ENCODE measurements at places on chromosomes 7 and 10.

DNA sequence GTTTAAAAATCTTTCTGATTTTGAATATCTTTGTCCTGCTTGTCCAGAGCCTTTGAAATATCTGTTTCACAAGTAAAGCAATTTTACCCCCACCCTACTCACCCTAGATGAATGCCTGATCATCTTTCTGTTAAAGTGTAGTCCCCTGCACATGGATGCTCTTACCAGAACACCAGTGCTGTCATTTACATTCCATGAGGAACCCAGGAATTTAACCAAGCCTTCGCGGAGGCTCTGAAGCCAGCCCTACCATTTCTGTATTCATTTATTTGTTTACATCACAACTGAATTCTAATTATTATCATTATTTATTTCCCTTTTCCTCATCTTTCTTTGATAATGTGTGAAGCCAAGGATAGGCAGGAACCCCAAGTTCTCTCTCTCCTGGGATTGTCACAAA, 167.8 kb upstream of the MYO3A start:
- DNase-seq = peak; percentile 45

- no peak for DNase-seq
Measured at GRCh38 chr10:5493691-5494090, 5.7 kb downstream of the CALML5 start.

GRCh38 chr7:69696054-69696591, 97.8 kb downstream of the AUTS2 start:
- peak; percentile 77 for DNase-seq

- DNase-seq = peak; percentile 93
Measured at GRCh38 chr7:73831834-73832651, 1.2 kb downstream of the CLDN4 start.

GRCh38 chr7:98470485-98471240, 69.8 kb upstream of the BAIAP2L1 start:
- DNase-seq = peak; percentile 86

- no peak for DNase-seq
Measured at GRCh38 chr7:147670759-147671158, 919.8 kb upstream of the C7orf33 start.

DNA sequence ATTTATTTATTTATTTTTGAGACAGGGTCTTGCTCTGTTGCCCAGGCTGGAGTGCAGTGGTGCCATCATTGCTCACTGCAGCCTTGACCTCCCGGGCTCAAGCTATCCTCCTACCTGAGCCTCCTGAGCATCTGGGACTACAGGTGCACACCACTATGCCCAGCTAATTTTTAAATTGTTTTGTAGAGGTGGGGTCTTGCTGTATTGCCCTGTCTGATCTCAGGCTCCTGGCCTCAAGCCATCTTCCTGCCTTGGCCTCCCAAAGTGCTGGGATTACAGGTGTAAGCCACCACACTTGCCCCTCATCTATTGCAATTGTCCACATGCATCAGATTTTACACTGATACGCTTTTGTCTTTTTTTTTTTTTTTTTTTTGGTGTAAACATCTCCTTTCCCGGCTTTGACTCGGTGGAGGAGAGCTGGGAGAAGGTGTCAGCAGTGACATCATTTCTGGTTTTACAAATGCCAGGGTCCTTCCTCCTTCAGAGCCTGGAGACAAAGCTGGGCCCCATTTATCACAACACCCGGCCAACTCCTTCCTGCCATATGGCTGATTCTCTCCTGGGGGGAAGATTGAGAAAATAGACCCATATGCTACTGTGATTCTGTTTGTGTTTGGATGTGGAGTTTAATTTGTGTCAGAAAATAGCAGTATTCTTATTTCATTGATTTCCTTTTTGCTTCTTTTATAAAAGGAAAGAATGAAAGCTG, 61.3 kb downstream of the GALNT17 start:
- DNase-seq = peak; percentile 30

- peak; percentile 76 for DNase-seq
Measured at GRCh38 chr10:121076776-121077715, 225.9 kb downstream of the WDR11 start.

DNA sequence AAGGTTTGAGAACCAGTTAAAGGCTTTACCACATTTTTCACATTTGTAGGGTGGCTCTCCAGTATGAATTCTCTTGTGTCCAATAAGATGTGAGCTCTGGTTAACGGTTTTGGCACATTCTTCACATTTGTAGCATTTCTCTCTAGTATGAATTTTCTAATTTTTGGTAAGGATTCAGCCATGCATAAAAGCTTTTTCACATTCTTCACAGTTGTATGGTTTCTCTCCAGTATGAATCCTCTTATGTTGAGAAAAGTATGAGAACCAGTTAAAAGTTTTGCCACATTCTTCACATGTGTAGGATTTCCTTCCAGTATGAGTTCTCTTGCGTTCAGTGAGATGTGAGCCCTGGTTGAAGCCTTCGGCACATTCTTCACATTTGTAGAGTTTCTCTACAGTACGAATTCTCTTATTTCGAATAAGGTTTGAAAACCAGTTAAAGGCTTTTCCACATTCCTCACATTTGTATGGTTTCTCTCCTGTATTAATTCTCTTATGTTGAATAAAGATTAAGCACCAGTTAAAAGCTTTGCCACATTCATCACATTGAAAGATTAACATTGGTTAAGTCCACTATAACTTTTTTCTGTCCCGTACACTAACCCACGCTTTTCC, 33.2 kb upstream of the ZNF479 start:
- DNase-seq = peak; percentile 0

- DNase-seq = no peak
Measured at GRCh38 chr7:149878523-149878921, 4.8 kb downstream of the ATP6V0E2 start.

DNA sequence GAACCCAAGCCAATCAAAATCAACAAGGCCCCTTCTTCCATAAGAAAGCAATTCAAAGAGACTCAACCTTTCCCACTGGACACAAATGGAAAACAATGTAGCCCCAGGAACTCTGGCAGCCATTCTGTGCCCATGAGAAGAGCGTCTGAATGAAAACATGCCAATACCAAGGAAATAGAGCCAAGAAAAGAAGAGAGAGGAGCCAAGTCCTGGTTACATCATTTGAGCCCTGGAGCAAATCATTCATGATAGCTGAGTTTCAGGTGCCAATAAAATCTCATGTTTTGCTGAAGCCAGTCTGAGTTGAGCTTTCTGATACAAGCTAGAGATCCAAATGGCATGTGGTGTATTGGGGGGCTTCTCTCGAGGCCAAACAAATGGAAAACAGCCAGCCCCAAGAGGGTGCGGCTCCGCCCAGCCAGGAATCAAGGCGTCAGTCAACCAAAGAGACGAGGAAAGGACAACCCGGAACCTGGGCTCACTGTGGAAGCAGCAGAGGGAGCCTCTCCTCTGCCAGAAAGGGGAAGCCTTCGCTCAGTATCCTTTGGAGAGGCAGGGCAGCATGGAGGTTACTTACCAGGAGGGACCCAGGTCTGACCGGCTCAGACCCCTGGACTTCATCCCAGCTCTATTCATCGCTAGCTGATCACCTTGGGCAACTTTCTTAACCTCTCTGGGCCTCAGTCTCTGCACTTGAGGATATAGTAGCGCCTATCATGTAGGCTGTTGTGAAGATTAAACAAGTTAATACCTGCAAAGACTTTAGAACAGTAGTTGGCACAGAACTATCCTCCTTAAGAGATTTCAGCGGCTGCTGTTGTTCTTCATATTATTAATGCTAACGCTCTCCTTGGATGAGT, 61.8 kb downstream of the OAT start:
- DNase-seq = no peak

DNA sequence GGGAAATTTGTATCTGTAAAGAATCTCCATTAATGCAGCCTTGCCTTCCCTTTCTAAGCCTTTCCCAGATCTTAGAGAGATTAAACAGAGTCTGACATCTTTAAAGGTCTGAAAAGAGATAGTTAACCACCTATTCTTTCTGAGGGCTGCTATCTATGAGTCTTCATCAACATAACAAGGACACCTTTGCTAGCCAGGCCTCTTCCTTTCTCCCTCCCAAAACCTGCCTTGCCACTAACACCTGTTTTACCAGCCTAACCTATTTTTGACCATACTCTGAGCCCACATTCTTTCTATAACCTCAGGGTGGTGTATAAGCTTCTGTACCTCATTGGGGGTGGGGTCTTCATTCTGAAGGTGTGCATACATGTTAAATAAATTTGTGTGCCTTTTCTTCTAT, 217.1 kb downstream of the IPMK start:
- DNase-seq = peak; percentile 51

DNA sequence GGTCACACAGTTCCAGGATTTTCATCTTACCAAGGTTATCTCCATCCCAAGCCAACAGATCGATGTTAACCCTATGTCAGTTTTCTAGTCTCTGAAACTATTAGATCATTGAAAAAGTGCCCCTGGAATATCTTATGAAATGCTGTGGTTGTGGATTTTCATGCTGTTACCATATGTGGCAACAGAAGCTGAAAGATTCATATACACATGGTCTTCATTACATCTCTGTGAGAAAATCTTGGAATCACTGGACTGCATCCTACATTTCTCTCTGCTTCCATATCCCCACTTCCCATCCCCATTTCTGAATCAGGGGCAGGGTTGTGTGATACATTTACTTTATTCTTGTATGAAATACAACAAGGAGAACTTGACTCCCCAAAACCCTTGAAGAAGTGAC, 146.1 kb downstream of the SLC16A9 start:
- no peak for DNase-seq
